ENCODE measurements at places on chromosomes 4 and X.

- DNase-seq, result no peak
Measured at GRCh38 chrX:106040861-106041260, 2.3 kb upstream of the SERPINA7 start.

GRCh38 chrX:71870208-71871098, 40.2 kb upstream of the NHSL2 start:
- no peak for DNase-seq

DNA sequence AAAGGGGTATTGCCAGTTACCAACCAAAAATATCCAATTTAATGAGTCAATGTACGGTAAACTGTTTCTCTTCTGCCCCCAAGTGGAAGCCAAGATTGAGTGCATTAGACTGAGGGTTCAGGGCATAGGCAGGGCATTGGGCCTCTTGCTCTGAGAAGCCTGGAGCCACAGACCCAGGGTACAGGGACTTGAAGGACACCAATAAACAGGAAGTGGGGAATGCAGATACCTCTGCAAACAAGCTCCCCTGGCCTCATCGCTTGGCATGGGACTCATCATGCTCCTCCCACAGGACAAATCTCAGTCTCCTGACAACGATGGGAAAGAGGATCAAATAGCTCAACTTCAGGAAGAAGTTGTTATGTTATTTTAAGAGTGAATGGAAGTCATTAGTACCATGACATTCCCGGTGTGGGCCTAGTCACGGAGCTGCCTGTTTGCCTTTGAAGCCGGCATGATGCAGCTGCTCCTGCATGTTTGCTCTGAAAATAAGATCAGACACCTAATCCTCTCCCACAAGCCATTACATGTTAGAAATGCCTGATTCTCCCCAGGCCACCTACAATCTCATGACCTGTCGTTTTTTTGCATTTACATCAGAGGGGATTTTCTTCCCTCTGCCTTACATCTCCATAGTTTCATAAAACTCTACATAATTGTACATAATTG, 224.2 kb downstream of the RCHY1 start:
- DNase-seq, result no peak

DNA sequence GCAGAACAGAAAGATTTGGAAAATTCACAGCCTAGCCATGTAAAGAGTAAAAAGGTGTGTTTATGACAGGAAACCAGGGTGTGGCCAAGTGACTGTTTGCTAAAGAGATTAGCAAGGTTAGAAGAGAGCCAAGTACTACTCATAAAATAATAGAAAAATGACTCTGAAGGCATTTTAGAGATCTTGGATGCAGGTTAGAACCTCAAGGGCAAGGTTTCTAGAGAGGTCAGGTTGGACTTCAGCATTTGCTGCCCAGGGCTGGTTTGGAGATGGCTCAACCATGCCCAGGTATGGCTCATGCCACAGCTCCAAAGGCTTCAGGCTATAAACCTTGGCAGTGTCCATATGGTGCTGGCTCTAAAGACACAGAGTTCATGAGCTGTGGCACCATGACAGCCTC, 40.6 kb upstream of the ADGRA3 start:
- DNase-seq, result no peak

GRCh38 chrX:100596601-100597000, 11.9 kb downstream of the TNMD start:
- no peak for DNase-seq

DNA sequence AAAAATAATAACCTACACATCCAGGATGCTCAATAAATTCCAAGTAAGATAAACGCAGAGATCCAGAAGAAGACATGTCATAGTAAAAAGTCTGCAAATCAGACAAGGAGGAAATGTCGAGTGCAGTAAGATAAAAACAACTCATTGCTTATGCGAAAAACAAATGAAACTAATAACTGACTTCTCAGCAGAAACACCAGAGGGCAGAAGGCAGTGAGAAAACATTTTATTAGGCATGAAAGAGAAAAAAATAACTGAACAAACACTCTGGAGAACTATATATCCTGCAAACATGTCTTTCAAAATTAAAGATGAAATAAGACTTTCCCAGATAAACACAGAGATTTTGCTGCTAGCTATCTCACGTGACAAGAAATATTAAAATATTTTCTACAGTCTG, 201.3 kb upstream of the CTSO start:
- no peak for DNase-seq

- DNase-seq, result no peak
Measured at GRCh38 chr4:26051240-26051639, 137.2 kb downstream of the SMIM20 start.

DNA sequence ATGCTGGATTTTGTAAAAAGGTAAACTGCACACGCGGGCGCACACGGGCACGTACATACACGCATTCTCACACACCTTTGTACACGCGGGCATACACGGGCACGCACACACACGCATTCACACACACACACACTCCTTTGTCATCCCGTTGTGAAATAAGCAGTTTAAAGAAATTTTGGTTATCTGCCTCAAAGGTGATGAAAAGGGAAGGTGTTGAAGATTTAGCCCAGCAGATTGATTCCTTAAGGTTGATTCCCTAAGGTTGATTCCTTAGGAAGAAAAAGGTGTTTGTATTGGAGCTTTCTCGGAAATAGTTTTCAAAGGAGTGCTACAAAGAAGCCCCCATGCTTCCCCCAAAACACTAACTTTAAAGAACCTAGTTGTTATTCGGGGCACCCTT, 693 bp downstream of the ATP10D start:
- no peak for DNase-seq

- DNase-seq, result no peak
Measured at GRCh38 chr4:150078579-150079080, 385 bp downstream of the DCLK2 start.

DNA sequence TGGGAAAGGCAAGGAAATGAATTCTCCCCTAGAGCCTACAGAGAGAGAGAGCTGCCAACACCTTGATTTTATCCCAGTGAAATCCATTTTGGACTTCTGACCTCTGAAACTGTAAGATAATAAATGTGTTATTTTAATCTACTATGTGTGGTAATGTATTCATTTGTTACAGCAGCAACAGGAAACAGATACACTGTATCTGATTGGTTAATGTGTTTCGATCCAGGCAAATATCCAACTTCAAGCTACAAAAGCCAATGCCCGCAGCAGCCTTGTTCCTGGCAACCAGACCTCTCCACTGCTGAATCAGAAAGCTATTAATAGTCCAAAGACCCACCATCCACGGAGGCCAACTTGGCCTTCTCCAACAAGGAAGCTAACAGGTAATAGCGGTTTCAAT, 318.1 kb downstream of the PTTG2 start:
- DNase-seq, result no peak

- no peak for DNase-seq
Measured at GRCh38 chr4:80594701-80595100, 259.2 kb downstream of the CFAP299 start.

GRCh38 chr4:184165291-184165690, 52.4 kb downstream of the ENPP6 start:
- no peak for DNase-seq
